NAMALWA (cell line): ENCODE measurements at places on chromosomes 4 and X.

GRCh38 chr4:183522821-183523220 is 18.0 kb downstream of the ING2 start:
- no peak for DNase-seq

- no peak for DNase-seq
Observed at GRCh38 chr4:189293459-189293858, 647.2 kb upstream of the FRG1 start.

GRCh38 chrX:130916636-130917422 is 13.8 kb upstream of the ENOX2 start:
- peak; percentile 64 for DNase-seq

DNA sequence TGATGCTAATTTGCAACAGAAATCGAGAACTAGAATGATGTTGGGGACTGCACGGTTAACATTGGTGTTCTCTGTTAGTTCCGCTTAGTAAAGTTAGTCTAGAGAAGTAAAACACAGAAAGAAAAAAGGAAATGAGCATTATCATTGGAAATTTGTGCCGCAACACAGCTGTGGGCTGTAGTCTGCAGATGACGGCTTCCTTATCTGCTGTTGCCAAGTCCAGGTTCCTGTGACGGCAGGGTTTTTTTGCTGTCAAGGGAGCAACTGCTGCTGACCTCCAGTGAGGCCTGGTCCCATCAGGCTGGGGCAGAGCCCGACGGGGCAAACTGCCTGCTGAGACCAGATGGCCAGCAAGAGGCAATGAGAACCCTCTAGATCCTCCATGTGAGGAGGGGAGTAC is 38.9 kb upstream of the PHEX start:
- DNase-seq = no peak

DNA sequence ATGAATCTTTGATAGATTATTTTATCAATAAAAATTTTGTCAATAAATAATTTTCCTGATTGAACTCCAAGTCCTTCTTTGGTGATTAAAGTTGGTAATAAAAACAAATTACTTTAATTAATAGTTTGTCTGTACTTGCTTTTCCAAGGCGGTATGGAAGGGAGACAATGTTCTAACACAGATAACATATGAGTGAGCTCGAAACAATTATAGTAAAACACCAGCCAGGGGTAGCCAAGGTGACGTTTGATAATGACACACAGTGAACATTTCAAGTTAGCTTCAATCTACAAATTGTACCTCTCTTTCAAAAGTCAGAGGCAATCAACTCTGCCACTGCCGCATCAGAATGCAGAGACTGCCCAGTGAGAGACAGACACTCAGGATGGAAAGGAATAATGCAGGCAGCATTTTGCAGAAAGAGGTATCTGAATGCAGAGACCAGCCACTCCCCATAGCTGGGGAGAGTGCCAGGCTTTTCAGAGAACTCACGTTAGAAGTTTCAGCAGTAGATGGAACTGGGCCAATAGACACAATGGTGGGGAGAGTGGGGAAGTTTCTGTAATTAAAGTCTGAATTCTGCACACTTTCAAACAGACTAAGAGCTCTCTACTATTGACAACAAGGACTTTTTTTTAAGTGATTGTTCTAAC is 18.1 kb upstream of the ATOH1 start:
- DNase-seq = no peak

DNA sequence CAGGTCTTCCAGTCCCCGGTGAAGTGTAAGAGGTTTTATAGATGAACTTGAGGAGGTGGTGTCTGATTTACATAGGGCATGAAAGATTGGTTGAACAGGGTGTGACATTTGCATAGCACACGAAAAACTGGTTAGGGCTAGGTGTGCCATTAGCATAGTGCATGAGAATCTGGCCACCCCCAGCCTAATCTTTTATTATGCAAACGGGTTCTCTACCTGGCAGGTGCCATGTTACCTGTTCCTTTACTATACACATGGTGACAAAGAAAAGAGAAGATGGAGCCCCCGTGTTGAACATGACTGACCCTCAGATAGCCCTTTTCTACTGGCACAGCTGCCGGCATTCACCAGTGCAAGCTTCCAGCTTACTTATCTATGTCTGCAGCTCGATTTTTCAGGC is 71.0 kb downstream of the UCHL1 start:
- DNase-seq = no peak

DNA sequence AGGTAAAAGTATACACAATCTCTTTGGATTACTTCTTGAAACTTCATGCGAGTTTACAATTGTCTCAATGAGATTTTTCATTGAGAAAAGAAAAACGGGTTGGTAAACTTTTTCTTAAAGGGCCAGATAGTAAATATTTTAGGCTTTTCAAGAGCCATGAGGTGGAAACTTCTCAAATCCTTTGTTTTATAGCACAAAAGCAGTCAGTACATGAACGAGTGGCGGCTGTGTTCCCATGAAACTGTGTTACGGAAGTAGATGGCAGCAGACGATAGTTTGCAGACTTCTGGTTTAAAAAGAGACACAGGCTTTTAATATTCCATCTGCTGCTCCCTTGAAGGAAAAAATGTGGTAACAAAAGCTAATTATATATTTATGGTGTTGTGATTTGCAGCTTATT is 332.0 kb downstream of the TENM3 start:
- DNase-seq = no peak

DNA sequence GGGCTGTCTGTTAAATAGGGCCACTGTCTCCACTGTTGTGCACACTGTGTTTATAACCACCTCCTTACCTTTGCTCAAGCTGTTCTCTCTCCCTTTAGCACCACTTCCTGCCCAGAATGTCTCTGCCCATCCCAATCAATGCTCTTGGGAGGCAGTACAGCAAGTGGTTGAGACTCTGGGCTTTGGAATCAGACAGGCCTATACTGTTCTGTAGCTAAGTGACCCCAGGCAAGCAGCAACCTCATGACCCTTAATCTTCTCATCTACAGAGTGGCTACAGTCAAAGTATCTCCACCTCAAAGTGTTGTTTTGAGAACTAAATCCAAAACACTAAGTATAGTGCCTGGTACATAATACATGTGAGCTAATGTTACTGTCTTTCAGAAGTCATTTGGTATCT is 3.8 kb upstream of the TXK start:
- DNase-seq = no peak

DNA sequence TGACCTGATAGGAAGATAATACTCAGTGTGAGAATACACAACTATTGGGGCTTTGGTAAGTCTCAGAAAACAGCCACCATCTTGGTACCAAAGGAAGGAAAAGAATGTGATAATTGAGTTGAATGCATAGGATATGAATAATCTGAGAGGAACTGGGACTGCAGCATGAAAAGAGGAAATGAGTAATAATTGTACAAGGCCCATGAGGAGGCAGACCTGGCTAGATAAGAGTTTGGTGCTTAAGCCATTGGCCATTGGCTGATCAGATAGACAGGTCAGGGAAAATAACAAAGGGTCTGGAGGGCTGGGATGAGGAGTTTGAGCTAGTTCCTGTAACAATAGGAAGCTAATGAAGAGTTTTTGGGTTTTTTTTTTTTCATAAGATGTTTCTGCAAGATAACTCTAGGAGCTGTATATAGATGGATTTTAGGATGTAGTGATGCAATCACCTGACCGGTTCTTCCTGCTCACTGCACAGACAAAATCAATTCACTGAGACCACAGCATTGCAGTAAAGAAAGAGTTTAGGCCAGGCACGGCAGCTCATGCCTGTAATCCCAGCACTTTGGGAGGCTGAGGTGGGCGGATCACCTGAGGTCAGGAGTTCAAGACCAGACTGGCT is 5.3 kb upstream of the TRMT2B start:
- peak; percentile 2 for DNase-seq

DNA sequence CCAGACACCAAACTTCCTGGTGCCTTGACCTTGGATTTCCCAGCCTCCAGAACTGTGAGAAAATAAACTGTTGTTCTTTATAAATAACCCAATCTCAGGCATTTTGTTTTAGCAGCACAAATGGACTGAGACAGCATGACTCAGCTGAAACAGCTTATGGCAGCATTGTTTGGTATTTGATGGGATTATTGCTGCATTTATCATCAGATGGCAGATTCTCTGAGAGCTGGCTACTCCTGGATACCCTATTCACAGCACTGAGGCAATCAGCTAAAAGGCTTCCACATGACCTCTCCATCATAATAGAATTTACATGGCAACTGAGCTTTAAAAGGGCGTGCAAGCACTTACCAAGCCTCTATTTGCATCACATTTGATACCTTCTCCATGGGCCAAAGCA is 623.1 kb upstream of the CPEB2 start:
- no peak for DNase-seq

DNA sequence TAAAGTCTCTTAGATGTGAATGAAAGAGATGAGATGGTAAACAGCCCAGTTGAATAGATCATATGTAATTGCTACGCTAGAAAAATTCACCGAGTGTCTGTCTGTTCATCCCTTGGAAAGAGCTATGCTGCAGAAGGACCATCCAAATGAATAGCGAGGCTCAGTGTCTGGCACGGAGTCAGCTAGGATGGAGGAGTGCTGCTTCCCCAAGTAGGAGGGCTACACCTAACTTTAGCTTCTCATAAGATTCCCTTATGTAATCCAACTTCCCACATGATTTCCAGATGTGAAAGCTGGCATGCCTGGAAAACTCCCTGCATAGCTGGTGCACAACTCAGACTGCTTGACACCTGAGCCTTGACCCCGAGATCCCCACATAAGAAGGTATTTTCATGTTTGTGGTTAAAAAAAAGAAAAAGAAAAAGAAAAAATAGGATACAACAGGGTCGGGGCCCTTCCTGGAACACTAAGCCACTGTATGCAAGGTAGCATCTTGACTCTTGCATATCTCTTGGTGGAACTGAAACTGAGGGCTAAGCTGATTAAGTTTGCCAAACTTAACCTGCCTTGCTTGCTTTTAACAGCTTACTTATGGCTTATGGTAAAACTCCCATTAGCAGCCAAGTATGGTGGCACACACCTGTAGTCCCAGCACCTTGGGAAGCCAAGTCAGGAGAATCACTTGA is 82.3 kb downstream of the FREM3 start:
- no peak for DNase-seq

DNA sequence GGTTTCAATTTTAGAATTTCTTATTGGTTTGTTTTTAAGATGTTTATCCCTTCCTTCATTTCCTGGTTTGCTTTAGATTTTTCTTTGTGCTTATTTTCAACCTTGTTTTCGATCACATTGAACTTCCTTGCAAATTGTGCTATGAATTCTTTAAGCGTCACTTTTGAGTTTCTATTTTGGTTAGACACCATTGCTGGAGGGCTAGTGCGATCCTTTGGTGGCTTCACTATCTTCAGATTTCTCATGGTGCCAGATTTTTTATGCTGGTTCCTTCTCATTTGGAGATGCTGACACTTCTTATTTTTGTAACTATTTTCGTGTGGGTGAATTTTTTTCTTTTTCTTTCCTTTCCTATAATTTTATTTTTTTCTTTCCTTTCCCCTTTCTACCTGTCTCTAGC is 227.2 kb upstream of the HDX start:
- DNase-seq = no peak

- peak; percentile 79 for DNase-seq
Observed at GRCh38 chrX:49172280-49172780, 632 bp downstream of the PLP2 start.

GRCh38 chr4:55524844-55525571 is 21.7 kb downstream of the CLOCK start:
- DNase-seq = no peak

- DNase-seq = no peak
Observed at GRCh38 chrX:133527415-133527814, 112.1 kb upstream of the GPC4 start.

DNA sequence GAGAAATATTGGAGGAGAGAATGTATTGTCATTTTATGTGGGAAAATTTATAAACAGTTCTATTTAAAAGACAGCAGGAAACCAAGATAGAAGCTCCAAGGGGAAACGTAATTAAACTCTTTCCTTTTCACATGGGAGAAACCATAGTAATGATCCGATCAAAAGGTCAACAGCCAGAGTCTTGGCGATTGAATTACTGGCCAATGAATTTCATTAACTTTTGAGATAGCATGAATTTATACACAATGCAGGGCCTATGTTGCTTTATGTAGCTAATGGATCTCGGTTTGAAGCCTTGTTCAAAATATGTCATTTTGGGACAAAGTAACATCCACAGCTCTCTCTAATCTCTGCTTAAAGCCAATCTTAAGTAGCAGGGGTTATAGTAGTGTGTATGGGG is 897.5 kb upstream of the NDST4 start:
- no peak for DNase-seq

GRCh38 chr4:52585379-52585778 is 73.7 kb downstream of the USP46 start:
- no peak for DNase-seq

GRCh38 chrX:144627947-144628346 is 619.4 kb upstream of the SPANXN1 start:
- no peak for DNase-seq

DNA sequence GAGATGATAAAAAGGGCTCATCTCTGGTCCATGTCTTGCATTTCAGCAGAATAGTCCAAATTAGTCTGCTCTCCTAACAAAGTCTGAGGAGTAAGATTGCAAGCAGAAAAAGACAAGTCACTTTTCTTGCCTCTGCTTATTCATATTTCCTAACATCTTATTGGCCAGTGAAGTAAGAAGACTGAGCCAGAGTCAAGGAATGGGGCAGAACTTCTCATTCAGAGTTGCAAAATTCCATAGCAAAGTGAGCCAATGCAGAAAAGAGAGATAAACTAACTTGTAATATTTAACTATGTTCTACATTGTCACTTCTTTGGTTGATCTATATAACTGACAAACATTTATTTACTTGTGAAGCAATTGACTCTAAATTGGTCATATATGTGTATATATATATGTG is 2304.0 kb downstream of the ARAP2 start:
- DNase-seq = no peak

GRCh38 chr4:7744142-7744804 is 195.4 kb downstream of the AFAP1 start:
- DNase-seq = no peak

DNA sequence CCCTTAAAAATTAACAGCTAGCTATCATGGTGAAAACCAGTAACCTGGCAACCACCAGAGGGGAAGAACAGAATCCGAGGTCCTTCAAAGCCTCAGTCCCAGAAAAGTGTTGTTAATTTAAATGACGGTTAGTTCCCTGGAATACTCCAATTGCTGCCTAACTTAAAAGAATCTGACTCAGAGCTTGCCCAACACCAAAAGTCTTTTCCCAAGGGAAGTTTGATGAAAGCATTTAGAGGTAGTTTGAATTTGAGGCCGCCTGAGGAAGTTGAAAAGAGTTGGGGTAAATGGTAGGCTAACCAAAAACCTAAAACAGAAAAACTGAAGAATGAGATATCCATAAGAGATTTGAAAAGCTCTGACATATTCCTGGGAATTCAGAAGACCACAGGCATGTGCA is 46.6 kb downstream of the IL13RA2 start:
- DNase-seq = no peak

- no peak for DNase-seq
Observed at GRCh38 chr4:25696409-25696808, 40.8 kb downstream of the SLC34A2 start.

GRCh38 chr4:40316782-40317635 is 18.1 kb upstream of the CHRNA9 start:
- DNase-seq = peak; percentile 95

- DNase-seq = no peak
Observed at GRCh38 chrX:118780911-118781310, 42.7 kb upstream of the ZCCHC12 start.

- DNase-seq = no peak
Observed at GRCh38 chrX:135528756-135529155, 8.3 kb downstream of the INTS6L start.
